Tracheal epithelial cell (primary cell): ENCODE measurements at places on chromosomes 4 and X. TPM values are rescaled to one million over a fixed set of nuclear protein-coding genes. Genes with fewer than 3 reads are reported as not detected.

Gene VCX3A
- not detected in 2 replicates for total RNA-seq

Gene SMR3B
- total RNA-seq = not detected in 2 replicates

Gene PTTG2
- not detected in 2 replicates for total RNA-seq

Gene SPARCL1
- total RNA-seq = 0.43 and 0.72 TPM in 2 replicates

Gene KLHL13
- 2.3 and 20.2 TPM in 2 replicates for total RNA-seq

Gene TDO2
- total RNA-seq = under 0.01 TPM in 1 of 2 replicates, not detected in the other

Gene CXCL11
- 2.2 TPM in 1 of 2 replicates, not detected in the other for total RNA-seq

Gene ATP2B3
- not detected in 2 replicates for total RNA-seq
